HuH-7 (cell line): ENCODE measurements at places on chromosomes 6 and 20.

GRCh38 chr20:7893014-7893730 is 47.1 kb downstream of the HAO1 start:
- DNase-seq, result no peak

DNA sequence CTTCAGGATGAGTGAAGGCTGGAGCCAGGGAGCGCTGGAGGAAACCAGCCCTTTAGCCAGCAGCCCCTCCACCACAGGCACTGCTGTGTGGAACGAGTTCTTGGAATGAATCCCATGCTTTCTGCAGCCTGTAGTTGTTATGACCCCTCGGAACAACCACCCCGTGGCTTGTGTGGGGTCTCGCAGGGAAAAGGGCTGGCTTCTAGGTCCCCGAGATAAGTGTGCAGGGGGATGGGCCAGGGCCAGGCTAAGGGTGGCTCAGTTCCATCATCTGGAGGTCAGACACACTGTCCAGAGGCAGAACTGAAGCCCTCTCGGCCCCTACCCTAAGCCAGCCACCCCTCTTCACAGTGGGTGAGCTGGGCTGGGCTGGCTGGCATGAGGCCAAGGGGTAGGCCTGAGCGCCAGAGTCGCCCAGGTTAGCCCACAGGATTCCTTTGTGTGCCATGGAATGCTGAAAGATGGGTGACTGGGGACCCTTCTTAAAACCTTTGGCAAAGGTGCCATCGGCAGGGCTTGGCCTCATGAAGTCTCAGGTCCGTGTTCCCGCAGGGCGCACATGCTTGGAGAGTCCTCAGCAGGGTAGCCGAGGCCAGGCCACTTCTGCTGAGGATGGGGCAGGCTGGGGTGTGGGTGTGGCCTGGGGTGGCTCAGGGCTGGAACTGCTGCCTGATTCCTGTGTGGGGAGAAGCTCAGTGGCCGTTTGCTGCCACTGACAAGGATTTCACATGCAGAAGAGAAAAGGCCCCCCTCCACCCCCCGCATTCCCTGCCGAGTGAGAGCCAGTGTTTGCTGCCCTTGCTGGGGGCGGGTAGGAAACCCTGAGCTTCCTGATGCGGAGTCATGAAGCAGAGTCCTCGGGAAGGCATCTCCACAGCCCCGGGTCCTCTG is 24.6 kb downstream of the SPATA2 start:
- DNase-seq, result no peak

GRCh38 chr20:45842169-45842812 is 8.7 kb downstream of the SNX21 start:
- no peak for DNase-seq

- DNase-seq, result peak; percentile 39
Observed at GRCh38 chr6:41191569-41191968, 9.4 kb downstream of the TREML2 start.

- no peak for DNase-seq
Observed at GRCh38 chr6:116386581-116387299, 16.0 kb downstream of the DSE start.

GRCh38 chr6:148455225-148455624 is 112.6 kb downstream of the SASH1 start:
- DNase-seq, result no peak

DNA sequence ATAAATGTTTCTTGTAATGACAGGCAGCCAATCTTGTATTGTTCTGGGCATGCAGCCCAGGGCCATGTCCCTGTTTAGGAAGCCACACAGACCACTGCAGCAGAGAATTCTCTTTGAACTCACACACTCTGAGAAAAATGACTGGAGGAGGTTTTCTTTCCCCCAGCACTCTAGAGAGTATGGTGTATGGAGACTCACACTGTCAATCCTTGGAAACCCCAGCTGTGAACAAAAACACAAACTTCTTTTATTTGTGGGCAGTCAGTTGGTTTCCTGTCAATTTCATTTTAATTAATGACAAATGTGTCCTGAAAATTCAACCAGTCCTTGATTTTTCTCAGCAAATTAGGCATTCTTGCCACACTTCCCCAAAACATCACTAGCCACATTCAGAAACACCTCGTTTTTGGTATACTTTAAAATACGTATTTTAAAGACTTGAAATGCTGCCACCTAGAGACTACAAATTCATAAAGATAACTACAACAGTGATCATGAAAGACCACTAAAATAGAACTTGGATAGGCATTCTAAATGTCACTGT is 52.9 kb upstream of the UFL1 start:
- DNase-seq, result no peak
